NCI-H460 (cell line): ENCODE measurements at places on chromosomes 7 and 10.

DNA sequence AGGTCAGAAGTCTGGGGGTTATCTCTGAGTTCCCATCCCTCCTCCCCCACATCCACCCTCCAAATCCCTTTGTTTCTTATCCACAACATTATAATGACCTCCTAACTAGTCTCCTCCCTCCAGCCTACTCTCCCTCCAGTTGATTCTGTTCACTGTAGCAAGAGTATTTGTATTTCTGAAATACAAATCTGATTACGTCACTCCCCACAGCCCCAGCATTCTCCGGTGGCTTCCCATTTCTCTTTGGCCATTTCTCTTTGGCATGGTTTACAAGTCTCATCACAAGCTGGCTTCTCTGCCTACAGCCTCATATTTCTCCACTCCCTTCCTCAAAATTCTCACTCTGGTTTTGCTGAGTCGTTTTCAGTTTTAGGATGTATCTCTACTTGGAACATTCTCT lies 24.6 kb upstream of the MRPS33 start:
- DNase-seq = no peak

DNA sequence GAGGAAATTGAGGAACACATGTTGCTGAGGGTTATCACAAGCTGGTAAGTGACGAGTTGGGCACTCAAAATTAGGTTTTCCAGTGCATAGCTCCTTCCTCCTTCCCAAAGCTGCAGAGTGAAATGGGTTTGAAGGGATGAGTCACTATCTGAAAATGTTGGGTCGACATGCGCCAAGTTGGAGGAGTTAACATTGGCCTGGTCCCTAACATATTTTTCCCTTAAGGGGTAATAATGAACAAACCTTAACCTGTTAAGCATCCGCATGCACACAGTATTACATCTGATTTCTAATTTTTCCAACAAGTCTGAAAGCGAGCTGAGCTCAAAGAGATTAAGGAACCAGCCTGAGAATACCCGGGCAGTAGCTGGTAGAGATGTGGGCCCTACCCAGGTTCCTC lies 20.7 kb upstream of the TECTB start:
- DNase-seq = no peak

DNA sequence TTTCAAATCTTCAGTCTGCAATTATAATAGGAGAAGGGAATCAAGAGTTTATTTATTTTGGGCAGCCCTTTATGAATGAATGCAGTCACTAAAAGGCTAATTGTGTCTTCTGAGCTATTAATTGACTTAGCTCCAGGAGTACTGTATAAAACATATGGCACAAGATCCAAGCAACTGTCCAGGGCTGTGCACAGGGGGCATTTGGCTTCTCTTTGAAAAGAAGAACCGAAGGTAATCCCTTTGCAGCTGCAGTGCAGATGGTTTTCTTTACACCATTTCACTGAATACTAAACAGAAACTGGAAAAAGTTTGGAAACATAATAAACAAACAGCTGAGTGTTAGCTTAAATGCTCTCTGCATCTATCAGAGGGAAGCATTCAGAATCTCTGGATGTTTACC lies 282.6 kb upstream of the LRRN3 start:
- no peak for DNase-seq

DNA sequence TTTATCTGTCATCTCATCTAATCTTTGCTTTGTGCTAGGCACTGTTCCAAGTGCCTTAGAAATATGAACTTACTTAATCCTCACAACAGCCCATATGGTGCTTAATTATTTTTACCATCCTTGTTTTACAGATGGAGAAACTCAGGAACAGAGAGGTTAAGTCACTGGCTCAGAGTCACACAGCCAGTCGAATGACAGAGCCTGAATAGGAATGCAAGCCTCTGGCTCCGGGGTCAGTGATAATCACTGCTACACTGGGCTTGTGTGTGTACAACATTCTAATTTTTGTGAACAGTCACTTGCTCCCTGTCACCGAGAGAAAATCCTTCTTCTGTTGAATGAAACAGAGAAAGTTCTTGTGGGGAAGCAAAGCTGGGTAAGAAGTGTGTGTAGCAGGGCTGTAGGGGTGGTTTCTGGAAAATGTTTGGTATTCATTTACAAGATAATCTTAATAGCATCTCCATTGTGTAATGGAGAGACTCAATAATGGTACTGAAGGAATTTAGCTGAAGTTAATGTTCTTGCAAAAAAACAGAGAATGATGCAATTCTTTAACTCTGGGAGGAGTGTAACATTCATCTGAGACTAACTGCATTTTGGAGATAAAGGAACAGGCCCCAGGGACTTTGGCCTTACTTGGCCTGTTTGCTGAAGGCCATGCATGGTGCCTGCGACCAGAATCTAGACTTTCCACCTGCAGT lies 290.6 kb downstream of the FRMD4A start:
- DNase-seq = no peak

DNA sequence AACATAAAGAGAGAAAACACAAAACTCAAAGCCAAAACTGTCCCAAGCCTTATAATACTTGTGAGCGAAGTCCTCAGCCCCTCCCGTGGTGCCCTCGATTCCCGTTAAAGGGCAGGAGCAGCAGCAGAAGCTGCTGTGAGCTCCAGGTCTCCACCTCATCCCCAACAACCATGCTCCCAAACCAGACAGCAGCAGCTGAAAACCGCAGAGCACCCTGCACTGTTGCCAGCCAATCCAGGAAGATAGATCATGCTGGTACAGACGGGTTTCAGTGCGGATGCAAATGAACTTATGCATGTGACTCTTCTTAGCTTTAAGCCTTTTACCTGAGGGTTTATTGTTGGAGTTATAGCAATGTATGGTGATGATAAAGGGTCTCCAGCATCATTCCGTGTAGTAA lies 97.9 kb downstream of the DNAJB6 start:
- no peak for DNase-seq
